Bronchial epithelial cell (primary cell): ENCODE measurements at places on chromosomes 12 and 14. TPM values are rescaled to one million over a fixed set of nuclear protein-coding genes. Genes with fewer than 3 reads are reported as not detected.

Gene CCDC196
- not detected in 2 replicates for total RNA-seq

- no peak for DNase-seq
Observed at GRCh38 chr14:51774209-51774608, 86.2 kb upstream of the GNG2 start.

GRCh38 chr12:122421821-122422729 lies at the start of gene CLIP1:
Gene CLIP1 (minus strand): TSS chr12:122422669. CDS start chr12:122380452, 42,217 bp downstream.
- no peak for DNase-seq

DNA sequence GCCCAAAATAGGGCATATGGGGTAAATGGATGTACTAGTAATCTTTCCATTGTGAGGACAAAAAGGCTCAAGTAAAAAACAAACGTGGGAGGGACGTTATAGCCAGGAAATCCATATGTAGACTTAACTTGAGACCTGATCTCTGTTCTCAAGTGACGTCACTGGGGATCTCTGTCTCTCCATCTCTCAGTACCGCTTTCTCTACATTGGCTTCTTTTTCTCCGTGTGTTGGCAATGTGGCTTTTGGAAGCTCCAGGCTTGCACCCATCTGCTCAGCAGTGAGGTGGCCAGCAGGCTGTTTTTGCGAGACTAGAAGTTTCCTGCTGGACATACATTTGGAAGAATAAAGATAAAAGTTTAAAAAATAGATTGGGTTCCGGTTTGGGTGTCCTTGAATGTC lies 66.0 kb upstream of the NRXN3 start:
- DNase-seq, result no peak

Gene CISTR
- total RNA-seq, result not detected in 2 replicates

Gene PTPRO
- under 0.01 TPM in 1 of 2 replicates, not detected in the other for total RNA-seq

Gene ADCK1
- 2.8 and 4.5 TPM in 2 replicates for total RNA-seq
